ENCODE measurements at places on chromosomes 5 and 9.

DNA sequence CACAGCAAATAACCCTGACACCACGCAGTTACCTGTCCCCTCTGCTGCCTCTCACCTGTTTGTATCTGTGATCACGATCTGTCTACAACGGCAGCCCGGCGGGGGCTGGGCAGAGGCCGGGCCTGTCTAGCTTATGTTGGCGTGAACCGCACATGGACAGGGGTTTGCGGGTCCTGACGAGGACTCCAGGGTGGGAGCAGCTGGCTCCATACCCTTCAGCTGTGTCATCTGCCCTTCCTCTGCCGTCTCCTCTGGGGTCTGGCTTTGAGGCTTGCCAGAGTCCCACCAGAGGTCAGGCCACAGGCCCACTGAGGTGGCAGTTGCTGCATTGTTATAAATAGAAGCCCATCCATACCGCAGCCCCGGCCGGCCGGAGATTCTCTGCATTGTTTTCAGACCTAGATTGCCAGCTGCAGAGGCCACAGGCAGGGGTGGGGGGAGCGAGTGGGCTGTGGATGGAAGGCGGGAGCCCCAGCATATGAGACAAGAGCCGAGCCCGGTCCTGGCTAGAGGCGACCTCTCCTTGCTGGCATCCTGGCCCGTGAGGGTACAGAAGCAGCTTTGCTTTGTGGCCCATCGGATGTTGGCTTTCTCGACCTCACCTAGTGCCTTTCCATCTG is 37.8 kb downstream of the FAM78A start:
- no peak for DNase-seq

GRCh38 chr5:177303925-177304391 is 359 bp downstream of the PRELID1 start:
- no peak for DNase-seq

DNA sequence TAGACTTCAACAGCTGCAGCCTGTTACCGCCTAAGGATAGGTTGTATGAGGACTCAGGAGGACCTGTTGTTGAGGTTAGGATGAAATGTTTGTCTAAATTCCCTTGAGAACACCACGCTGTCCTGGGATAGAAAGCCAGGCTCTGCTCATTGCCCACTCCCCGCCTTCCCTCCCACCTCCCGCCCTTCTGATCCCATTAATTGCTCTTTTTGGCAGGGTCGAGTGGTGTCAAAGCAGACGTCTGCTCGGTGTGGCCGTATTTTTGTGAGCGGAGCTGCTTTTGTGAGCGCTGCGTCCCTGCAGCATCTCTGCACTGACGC is 62.3 kb downstream of the SPATA31C2 start:
- DNase-seq, result no peak

- DNase-seq, result no peak
Observed at GRCh38 chr9:82369251-82369945, 380.8 kb downstream of the SPATA31D1 start.

- DNase-seq, result no peak
Observed at GRCh38 chr5:135108569-135108968, 74.5 kb upstream of the PITX1 start.

DNA sequence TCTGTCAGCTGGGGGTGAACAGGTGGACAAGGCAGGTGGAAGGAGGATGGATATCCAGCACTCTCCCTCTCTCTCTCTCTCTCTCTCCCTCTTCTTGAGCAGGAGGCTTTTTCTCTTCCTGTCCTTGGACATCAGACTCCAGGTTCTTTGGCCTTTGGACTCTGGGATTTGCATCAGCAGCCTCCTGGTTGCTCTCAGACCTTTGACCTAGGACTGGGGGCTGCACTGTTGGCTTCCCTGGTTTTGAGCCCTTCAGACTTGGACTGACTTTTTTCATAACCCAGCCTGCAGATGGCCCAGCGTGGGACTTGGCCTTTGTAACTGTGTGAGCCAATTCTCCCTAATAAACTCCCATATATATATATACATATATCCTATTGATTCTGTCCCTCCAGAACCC is 35.0 kb upstream of the SEMA4D start:
- DNase-seq, result no peak

DNA sequence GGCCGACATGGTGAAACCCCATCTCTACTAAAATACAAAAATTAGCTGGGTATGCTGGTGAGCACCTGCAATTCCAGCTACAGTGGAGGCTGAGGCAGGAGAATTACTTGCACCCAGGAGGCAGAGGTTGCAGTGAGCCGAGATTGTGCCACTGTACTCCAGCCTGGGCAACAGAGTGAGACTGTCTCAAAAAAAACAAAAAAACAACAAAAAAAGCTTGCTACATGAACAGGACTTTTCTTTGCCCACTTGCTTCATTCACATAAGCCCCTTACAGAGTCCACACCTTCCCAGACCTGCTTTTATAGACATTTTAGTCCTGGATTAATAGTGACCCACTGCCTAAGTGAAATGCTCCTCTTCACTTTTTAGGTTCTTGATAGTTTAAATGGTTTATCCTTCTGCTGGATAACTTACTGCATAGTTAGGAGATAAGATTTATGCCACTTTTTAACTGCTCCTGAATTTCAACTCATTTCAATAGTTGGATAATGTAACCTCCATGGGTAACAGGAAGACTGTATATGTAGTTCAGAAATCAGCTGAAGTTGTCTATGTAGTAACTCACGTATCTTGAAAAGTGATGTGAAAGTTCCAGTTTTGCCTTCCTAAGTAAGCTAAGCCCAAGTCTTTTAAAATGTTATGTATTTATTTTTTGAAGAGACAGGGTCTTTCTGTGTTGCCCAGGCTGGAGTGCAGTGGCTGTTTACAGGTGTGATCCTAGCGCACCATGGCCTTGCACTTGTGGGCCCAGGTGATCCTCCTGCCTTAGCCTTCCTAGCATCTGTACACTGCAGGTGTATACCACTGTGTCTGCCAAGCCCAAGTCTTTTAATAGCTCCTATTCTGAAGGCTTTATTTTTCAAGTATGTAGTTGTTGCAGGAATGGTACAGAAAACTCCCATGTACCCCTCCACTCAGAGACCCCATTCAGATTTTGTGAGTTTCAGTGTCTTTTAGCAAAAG is 19.7 kb downstream of the SUB1 start:
- no peak for DNase-seq

GRCh38 chr5:130427222-130427955 is 523.1 kb downstream of the CHSY3 start:
- no peak for DNase-seq

DNA sequence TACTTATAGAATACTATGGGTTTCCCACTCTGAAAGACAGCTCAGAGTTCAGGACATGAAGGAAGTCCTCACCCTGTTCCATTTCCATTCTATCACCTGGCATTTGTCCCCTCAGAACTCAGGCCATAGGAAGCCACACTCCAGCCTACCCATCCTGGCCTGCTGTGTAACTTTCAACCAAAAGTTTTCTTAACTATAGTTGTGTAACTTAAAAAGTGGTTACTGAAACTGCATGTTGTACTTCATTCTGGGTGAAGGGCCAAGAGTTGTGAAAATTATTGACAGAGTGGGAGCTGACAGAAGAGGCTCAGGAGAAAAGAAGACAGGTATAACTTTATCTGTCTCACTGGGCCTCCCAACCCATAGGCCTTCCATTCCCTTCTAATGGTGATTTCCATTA is 212.5 kb downstream of the RAB3C start:
- DNase-seq, result no peak

DNA sequence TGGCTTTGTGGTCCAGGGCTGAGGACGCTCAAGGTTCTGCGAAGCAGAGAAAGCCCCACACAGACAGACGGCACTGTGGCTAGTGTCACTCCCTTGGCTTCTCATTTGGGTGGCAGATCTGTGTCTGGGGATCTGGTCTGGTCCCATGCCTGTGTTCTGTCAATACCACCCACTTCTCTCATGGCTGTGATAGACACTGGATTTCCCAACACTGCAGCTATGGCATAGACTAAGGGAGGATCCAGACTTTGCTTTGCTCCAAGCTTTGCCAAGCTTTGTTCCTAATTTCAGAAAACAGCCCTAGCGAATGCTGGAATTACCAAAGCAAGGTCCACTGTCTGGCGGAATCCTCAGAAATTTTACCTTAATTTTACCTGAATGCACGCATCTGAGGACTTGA is 62.1 kb downstream of the GADD45G start:
- no peak for DNase-seq

DNA sequence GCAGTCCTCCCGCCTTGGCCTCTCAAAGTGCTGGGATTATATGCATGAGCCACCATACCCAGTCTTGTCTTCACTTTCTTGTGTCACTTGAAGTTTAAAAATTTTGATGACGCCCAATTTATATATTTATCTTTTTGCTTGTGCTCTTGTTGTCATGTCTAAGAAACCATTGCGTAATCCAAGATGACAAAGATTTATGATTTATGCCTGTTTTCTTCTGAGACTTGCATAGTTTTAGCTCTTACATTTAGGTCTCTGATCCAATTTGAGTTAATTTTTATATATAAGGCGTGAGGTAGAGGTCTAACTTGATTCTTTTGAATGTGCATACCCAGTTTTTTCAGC is 18.6 kb downstream of the ANKHD1 start:
- no peak for DNase-seq

DNA sequence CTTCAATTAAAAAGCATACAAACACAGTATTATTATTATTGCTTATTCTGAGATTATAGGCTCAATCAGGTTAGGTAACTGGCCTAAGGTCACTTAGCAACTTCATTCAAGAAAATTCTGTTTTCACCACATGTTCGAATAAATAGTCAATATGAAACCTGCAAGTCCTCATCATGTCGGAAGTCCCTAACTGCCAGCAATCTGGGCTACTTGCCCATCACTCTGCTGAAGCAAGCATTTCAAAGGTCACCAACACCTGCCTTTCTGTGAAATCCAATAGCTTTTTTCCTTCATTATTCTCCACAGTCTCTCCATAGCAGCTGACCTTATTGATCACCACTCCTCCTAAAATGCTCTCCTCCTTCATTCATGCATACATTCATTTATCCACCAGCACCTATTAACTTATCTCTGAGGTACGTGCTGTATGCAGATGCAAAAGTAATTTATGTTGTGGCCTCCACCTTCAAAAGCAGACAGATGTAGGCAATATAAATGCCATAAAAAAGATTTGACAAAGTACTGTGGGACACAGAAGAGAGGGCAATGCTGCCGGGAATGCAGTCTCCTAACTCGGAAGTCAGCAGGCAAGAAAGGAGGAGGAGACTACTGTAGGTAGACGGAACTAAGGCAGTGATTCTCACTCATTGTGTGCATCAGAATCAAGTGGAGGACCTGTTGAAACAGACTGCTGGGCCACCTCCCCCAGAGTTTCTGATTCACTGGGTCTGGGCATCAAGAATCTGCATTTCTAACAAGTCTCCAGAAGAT is 310.9 kb downstream of the BNC2 start:
- no peak for DNase-seq

DNA sequence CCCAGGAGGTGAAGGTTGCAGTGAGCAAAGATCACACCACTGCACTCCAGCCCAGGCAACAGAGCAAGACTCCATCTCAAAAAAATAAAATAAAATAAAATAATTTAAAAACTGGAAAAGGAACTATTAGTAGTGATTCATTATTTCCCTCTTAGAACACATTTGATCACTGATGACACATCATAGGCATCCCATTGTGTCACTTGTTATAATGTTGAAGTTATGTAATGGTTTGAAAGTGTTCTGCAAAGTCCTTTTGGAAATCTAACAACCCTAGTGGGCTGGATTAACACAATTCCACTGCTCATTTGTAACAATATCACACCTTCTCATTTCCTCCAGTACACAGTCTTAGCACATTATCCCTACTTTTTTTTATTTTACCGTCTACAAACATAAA is 81.8 kb upstream of the LMNB1 start:
- no peak for DNase-seq

GRCh38 chr9:134637241-134637640 is 4.4 kb upstream of the COL5A1 start:
- DNase-seq, result no peak

GRCh38 chr9:136174779-136175615 is 29.9 kb downstream of the LHX3 start:
- no peak for DNase-seq

GRCh38 chr5:169826618-169827017 is 153.7 kb downstream of the INSYN2B start:
- DNase-seq, result no peak

DNA sequence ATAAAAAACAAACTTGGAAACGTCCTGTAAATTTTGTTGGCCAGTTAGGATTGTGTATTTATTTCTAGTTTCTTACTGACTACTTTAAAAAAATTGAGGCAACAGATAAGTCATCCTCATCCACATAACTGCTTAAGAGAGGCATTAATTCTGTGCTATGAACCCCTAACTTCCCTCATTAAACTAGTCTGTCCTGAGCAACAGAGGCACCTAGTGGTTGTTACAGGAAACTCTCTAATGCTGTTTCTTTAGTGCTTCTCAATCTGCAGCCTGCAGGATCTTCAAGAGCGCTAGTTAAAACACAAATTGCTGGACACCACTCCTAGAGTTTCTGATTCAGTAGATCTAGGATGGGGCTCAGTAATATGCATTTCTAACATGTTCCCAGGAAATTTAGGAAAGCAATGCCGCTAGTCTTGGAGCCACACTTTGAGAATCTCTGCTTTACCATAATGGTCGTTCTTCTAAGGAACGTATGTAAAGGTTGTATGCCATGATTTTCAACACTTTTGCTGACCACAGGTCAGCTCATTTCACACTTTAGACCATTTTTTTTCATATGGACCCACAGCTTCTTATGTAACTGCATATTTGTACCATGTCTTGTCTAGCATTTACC is 410.1 kb upstream of the SMARCA2 start:
- DNase-seq, result no peak

DNA sequence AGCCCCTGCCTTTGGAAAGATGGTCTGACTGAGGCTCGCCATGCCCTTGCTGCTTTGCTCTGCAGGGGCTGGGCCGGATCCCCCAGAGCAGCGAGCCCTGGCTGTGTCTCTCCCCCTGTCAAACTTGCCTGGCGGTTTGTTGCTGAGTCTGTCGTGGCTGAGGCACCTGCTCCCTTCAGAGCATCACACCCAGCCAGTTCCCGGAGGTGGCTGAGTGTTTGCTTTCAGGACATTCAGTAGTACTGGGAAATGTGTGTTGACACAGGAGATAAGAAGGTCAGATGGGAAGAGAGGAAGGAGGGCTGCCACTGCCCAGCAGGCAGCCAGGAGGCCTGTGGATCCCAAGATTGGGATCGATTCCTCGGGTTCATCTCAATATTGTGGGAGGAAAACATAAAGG is 62.9 kb downstream of the GADD45G start:
- DNase-seq, result no peak

DNA sequence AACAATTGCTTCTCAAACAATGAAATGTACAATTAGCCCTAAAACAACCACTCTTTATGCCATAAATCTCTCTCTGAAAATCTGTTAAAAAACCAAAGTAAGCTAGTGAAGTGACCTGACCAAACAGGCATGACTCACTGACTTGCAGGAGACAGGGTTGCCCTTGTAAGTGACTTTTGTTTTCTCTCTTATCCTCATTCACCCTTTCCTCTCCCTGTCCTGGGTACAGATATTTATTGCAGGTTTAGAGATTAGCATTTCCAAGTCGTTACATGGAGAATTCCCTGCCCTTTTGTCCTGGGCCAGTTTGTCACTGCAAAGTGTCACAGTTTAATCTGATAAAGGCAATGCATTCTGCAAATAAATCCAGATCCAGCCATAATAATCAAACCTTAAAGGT is 484.2 kb downstream of the IRX1 start:
- no peak for DNase-seq
